Activated T-helper 2 cell treated with anti-CD3 and anti-CD28 coated beads, Interferon-gamma antibody, Interleukin-2, Interleukin-4, amounts not matched to agents 10 μg/mL and 5 μg/mL and 100 μg/mL, durations not matched to agents 14 hours and 24 hours and 36 hours (primary cell): ENCODE measurements at places on chromosomes 11 and 22. TPM values are rescaled to one million over a fixed set of nuclear protein-coding genes. Genes with fewer than 3 reads are reported as not detected.
A peak's percentile ranks its signal among the peaks of the same experiment; 100 is the strongest.

GRCh38 chr11:129814244-129815014 is 1.2 kb upstream of the TMEM45B start:
- H3K36me3 ChIP-seq: no peaks in the 10 kb centered on the region
- H3K4me1 ChIP-seq: peaks cover 28% of the 10 kb centered on the region
- H3K27ac ChIP-seq: no peak overlapping the region
- H3K27me3 ChIP-seq: peaks cover 39% of the 10 kb centered on the region
- H3K4me3 ChIP-seq: peak overlapping the region; percentile 51

CSNK2A3 gene
- total RNA-seq: 1.2 and 1.7 TPM in 2 replicates

TUBA8 gene
- total RNA-seq: 1.8 and 2.3 TPM in 2 replicates

TMEM191B gene
- total RNA-seq: 0.37 and 0.62 TPM in 2 replicates

OR8D4 gene
- total RNA-seq: not detected in 2 replicates

DNA sequence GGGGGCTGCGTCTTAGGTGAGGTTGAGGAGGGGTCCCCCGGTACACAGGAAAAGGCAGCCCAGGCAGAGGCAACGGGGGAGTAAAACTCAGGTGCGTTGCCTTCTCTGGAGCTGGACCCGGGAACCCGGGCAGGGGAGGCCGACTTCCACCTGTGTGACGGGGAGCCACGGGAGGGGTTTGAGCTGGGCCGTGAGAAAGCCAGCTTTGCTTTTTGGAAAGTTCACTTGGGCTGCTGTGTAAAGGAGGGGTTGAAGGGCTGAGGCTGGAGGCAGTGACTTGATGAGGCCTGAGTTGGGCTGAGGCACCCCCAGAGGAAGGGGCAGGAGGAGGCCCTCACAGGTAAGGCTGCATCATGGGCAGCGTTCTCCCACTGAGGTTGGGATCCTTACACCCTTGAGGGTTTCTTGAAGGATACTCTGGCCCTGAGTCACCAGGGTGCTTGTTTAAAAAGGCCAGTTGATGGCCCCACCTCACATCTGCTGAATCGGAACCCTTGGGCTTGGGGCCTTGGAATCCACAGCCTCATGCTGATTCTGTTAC is 47.2 kb downstream of the CHRDL2 start:
- H3K36me3 ChIP-seq: no peaks in the 10 kb centered on the region
- DNase-seq: no peak
- no peak overlapping the region for H3K4me3 ChIP-seq
- H3K27me3 ChIP-seq: peaks cover 20% of the 10 kb centered on the region
- H3K4me1 ChIP-seq: no peaks in the 10 kb centered on the region
- no peak overlapping the region for H3K27ac ChIP-seq

DNA sequence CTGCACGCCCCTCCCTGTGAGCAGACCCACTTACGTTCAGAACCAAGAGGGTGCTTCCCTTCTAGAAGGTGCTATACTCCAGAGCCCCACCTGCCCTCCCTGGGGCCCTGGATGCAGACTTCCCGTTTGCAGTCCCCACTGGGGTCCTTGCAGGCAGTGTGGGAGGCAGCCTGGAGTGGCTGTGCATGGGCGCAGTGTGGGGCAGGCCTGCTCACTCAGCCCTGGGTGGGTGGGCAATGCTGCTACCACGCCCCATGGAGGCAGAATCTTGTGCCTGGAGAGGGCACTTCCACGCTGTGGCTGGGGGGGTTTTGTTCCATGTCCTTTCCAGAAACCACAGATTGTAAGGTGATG is 116.2 kb downstream of the KCNQ1OT1 start:
- H3K4me1 ChIP-seq: no peaks in the 10 kb centered on the region
- DNase-seq: peak; percentile 4

- no peak for DNase-seq
- H3K27ac ChIP-seq: no peak overlapping the region
- H3K27me3 ChIP-seq: peaks cover 8% of the 10 kb centered on the region
- no peaks in the 10 kb centered on the region for H3K36me3 ChIP-seq
- H3K4me1 ChIP-seq: no peaks in the 10 kb centered on the region
- H3K4me3 ChIP-seq: no peak overlapping the region
These were observed 28.9 kb downstream of the MOV10L1 start for GRCh38 chr22:50118557-50119168.

DNA sequence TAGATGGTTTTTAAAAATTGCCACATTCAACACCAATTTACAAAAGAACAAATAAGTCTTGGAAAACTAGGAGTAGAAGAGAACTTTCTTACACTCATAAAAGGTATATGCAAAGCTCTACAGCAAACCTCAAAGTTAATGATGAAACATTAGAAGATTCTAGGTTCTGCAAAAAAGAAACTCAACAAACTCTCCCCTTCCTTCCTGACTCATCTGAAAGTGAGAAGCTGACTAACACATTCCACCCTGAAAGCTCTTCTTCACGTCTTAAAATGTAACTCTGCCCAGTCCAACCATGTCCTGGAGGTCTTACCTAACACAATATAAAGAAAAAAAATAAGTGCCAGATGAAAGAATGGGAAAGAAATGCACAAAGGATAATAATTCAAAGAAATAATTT is 218.9 kb upstream of the ISX start:
- peaks cover 2% of the 10 kb centered on the region for H3K4me1 ChIP-seq
- no peaks in the 10 kb centered on the region for H3K27me3 ChIP-seq
- H3K27ac ChIP-seq: peak overlapping the region; percentile 2
- no peaks in the 10 kb centered on the region for H3K36me3 ChIP-seq
- no peak for DNase-seq

POU2AF3 gene
- 0.16 TPM in 1 of 2 replicates, not detected in the other for total RNA-seq

- no peak overlapping the region for H3K4me3 ChIP-seq
- no peaks in the 10 kb centered on the region for H3K36me3 ChIP-seq
These were observed 491.8 kb downstream of the TMEM135 start for GRCh38 chr11:87529486-87529885.

DNAJC4 gene
- 24.5 and 25.8 TPM in 2 replicates for total RNA-seq

DNA sequence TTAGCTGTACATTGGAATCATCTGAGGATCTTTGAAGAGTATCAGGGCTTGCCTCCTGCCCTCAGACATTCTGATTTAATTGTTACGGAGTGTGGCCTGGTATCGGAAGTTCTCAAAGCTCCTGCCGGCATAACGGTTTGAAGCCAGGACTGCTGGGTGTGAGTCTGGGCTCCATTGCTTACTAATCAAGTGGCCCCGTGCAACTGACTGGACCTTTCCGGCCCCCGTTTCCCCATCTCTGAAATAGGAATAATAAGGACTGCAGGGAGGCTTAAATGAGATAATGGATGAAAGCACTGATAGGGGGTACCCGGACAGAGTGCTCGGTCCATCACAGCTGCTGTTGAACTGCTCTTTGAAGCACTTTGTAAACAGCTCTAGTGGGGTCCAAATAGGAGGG is 1.7 kb downstream of the PLEKHB1 start:
- H3K27ac ChIP-seq: no peak overlapping the region
- peaks cover 10% of the 10 kb centered on the region for H3K4me1 ChIP-seq
- no peaks in the 10 kb centered on the region for H3K36me3 ChIP-seq
- H3K27me3 ChIP-seq: peaks cover 3% of the 10 kb centered on the region
- no peak for DNase-seq

- peak overlapping the region; percentile 71 for H3K27ac ChIP-seq
- no peaks in the 10 kb centered on the region for H3K27me3 ChIP-seq
- peak overlapping the region; percentile 59 for H3K4me3 ChIP-seq
- DNase-seq: no peak
- H3K4me1 ChIP-seq: peaks cover 71% of the 10 kb centered on the region
- peaks cover 49% of the 10 kb centered on the region for H3K36me3 ChIP-seq
These were observed 12.1 kb upstream of the XBP1 start for GRCh38 chr22:28812516-28812915.

DNA sequence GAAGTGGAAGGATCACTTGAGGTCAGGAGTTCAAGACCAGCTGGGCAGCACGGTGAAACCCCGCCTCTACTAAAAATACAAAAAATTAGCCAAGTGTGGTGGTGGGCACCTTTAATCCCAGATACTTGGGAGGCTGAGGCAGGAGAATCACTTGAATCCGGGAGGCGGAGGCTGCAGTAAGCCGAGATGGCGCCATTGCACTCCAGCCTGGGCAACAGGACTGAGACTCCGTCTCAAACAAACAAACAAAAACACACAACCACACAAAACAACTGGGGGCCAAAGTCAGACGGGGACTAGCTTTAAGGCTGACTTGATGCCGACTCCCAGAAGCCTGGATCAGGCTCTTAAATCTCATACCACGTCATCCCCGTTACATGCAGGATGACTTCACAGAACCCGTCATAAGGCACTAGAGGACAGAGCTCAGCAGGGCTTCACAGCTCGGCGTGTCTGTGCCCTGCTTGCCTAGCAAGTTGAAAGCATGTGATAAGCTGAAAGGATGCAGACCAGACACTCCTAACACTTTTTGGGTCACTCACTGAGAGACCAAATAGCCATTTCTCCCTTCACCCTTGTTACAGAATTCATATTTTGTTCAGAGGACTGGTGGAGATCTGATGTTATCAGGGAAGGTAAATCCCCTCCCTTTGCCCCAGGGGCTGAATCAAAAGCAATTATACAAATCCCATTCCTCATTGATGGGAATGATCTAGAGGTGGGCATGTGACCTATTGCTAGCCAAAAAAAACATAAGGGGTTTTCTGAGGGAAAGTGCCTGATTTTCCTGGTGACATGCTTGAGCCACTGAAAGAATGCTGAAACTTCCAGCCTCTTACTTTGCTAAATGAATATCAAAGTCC is 65.4 kb downstream of the GAB2 start:
- no peaks in the 10 kb centered on the region for H3K27me3 ChIP-seq
- H3K27ac ChIP-seq: peak overlapping the region; percentile 79
- no peak for DNase-seq

GRCh38 chr11:113124006-113124405 is 162.8 kb downstream of the NCAM1 start:
- H3K27me3 ChIP-seq: peaks cover 1% of the 10 kb centered on the region
- no peaks in the 10 kb centered on the region for H3K36me3 ChIP-seq
- H3K27ac ChIP-seq: no peak overlapping the region
- no peaks in the 10 kb centered on the region for H3K4me1 ChIP-seq
- DNase-seq: no peak
- H3K4me3 ChIP-seq: no peak overlapping the region

DNA sequence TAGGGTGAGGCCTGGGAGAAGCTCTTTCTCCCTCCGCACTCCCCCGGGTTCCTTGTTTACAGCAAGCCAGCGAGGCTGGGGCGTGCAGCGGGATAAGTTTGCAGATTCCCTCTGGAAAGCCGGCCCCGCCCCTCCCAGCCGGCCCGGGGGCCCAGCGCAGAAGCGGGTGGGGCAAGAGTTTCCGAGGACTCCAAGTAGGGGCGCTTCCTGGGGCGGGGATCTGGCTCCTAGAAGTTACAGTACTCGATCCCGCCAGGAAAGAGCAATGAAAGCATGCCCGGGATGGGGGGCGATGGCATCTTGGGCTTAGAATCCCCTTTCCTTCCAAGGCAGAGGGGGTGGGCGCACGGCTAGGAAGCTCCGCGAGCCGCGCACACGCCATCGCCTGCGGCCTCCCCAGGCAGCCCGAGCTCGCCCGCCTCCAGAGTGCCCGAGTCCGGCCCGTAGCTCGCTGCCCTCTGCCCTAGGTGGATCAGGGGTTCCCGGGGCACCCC is 385 bp downstream of the TST start:
- H3K27me3 ChIP-seq: no peaks in the 10 kb centered on the region
- peak overlapping the region; percentile 52 for H3K27ac ChIP-seq
- H3K4me1 ChIP-seq: peaks cover 7% of the 10 kb centered on the region

DEPDC7 gene
- total RNA-seq: 0.57 and 0.82 TPM in 2 replicates

KCNJ5 gene
- not detected in 2 replicates for total RNA-seq

- H3K27ac ChIP-seq: no peak overlapping the region
- peaks cover 9% of the 10 kb centered on the region for H3K27me3 ChIP-seq
- no peak overlapping the region for H3K4me3 ChIP-seq
- no peaks in the 10 kb centered on the region for H3K4me1 ChIP-seq
These were observed 23.4 kb downstream of the SLN start for GRCh38 chr11:107688322-107688918.

OR2AT4 gene
- total RNA-seq: not detected in 2 replicates

DNA sequence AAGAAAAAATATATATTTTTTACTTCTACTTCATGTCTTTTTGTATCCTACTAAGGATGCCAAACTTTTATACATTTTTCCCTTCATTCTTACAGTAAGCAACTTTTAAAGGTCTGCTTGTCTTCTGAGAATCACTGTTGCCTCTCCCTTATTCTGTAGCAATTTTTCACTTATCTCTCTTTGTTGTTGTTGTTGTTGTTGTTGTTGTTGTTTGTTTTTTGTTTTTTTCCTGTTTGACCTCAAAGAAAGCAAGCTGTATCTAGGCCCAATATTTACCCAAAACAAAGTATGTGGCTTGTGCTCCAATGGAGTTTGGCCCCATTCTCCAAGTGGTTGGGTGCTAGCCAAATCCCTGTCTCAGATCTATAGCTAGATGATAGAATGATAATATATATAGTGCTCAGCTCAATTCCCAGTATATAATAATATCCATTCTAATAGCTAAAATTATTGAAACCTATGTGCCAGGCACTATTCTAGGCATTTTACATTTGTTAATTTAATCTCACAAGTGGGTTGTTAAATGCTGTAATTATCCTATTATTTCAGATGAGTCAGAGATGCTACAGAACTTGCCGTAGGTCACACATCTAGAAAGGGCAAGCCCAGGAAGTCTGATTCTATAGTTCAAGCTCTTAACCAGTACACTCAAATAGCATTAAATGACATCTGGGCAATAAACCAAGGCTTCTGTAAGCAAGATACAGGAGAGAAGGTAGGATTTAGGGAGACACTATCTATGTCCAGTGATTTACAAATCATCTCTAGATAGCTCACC is 205.1 kb upstream of the PITPNB start:
- no peak for DNase-seq
- no peak overlapping the region for H3K27ac ChIP-seq
- no peak overlapping the region for H3K4me3 ChIP-seq
- no peaks in the 10 kb centered on the region for H3K4me1 ChIP-seq
- no peaks in the 10 kb centered on the region for H3K36me3 ChIP-seq
- no peaks in the 10 kb centered on the region for H3K27me3 ChIP-seq

DNA sequence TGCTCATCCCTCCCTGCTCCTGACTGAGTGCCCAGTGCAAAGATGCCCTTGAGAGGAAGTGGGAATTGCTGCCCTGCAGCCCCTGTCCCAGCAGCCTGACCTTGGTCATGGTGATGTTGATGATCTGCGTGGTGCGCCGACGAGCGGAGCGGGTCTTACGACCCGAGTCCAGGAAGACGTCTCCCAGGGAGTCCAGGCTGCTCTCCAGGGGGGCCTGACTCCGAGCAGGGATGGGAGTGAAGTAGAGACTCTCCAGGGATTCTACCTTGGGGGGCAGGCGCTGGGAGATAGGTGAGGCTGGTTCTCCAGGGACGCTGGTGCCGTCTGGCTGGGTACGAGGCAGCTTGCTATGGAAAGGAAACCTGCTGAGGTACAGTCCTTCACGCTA is 8.4 kb downstream of the IL18BP start:
- H3K36me3 ChIP-seq: peaks cover 84% of the 10 kb centered on the region
- H3K27ac ChIP-seq: no peak overlapping the region
- H3K4me3 ChIP-seq: no peak overlapping the region
- no peaks in the 10 kb centered on the region for H3K27me3 ChIP-seq
- H3K4me1 ChIP-seq: no peaks in the 10 kb centered on the region

CD6 gene
- 308 and 327 TPM in 2 replicates for total RNA-seq

DNA sequence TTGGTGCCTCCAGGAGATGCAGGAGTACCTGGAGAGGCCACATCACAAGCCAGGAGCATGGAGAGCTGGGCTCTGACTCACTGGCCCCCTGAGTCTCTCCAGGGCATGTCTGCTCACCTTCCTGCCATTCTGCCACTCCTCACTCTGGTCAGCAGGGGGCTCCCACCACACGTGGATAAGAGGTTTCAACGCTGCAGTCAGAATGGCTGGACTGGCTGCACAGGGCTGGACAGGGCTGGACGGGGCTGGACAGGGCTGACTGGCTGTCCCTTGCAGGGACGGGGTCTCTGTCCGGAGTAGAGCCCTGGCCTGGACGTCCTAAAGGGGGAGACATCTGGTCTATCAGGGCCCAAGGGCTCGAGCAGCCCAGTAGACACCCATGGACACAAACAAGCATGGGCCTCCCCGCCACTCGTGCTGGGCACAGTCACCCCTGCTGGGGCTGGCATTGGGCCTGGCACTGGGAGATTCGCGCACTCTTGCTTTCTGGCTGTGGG is 34.6 kb downstream of the CYTH4 start:
- no peak overlapping the region for H3K4me3 ChIP-seq
- DNase-seq: peak; percentile 63
- H3K4me1 ChIP-seq: peaks cover 30% of the 10 kb centered on the region
